ENCODE measurements at places on chromosomes 11 and 22.

DNA sequence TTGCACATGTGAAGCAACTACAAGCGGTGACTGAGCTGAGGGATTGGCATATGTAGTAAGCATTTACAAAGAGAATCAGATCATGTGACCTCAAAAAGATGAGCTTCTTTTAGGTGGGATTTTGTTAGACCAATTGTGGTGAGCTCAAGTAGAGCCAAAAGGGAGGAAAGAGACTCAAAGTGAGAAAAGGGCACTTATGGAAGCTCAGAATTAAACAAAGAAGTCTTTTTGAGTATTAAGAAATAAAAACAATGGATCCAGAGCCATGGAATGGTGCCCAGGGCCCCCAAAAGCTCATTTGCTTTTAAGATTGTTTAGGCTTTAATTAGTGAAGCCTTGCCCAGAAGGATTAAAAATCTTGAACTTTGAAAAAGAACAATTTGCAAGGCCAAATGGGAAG is 246.7 kb upstream of the MPPED2 start:
- DNase-seq: no peak

DNA sequence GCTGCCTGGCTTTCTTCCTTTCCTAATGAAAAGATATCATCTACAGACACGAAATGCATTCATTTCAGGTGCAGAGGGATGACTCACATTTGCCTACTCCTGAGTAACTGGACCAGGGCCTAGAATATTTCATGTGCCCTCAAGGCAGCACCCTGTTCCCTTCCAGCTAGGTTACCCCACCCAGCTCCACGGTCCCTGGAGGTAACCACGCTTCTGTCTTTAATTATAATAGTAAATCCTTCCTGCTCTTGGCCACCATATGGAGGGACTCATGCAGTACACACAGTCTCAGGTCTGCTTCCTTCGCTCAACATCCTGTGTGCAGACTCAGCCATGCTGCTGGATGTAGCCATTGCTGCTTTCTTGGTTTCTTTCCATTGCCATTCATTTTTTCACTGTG is 22.3 kb downstream of the DHCR7 start:
- DNase-seq: no peak

DNA sequence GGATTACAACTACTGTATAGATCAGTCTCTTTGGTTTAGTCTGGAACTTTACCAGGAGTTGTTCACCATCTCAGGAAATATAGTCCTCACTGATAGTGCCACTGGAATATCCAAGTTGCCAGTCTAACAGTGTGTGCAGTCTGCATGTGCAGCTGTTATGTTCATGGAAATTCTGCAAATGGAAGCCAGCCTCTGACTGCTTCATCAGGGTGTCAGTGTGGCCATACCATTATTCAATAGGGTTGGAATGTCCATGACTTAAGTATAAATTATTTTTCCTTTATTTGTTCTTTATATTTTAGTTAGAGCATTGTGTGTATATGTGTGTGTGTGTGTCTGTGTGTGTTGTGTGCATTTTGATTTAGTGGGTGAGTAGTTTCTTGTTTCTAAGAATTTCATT is 51.8 kb downstream of the C11orf96 start:
- DNase-seq: no peak

DNA sequence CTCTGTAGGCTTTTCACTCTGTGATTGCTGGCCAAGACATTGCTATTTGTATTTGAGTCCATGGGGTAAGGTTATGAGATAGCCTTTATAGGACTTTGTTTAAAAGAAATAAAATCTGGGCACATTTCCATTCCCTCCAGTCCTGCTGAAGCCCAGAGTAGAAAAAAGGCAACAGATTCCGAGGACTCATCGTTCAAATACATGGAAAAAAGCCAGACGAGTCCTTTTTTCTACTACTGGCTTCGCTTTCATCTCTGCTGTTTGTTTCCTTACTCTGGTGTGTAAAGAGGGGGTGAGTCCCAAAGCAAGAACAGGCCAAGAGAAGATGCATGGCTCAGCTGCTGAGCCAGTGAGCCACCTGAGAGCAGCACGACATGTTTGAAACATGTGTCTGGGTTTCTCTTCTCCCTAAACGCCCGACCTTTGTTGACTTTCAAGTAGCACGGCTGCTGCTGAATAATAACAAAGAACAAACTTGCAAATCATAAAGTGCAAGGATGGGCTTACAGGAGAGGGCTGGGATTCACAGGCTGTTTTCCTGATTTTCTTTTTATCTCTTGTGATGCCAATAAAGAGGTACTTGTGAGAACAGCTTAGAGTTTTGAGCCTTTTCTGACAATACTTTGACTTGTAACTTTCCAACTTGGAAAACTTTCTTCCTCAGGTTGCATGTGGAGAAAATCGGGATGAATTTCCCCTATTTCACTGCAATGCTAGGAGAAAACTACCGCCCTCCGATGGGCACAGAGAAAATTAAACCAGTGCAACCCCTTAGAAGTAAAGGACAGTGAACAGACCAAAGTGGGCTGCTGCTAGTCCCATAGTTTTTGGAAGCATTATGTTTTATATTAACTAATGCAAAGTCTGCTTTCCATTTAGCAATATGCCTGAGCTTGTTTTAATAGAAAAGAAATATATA is 195.2 kb upstream of the RAG2 start:
- DNase-seq: no peak

Data from anterior cingulate cortex (tissue), 58 donors.